Substantia nigra (tissue), 51 donors: ENCODE measurements at places on chromosomes 2 and 18.

DNA sequence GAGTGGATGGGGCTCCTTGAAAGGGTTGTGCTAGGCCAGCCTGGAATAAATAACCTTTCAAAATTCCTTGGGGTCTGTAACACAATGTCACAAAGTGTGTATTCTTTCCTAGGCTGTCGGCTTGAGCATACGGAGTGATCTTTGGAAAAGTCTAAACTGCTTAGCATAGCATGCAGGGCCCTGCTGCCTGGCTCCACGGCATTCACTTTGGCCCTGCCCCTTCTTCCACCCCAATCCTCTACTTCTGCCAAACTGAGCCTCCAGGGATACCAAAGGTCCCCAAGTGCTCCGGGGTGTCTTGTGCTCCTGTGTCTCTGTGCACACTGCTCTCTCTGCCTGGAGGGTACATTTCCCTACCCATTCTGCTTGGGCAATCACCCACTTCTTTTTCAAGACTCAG, 196.1 kb downstream of the LTBP1 start:
- no peak for DNase-seq

- no peak for DNase-seq
These were observed 149.5 kb upstream of the ZFP36L2 start for GRCh38 chr2:43375746-43376522.

- no peak for DNase-seq
These were observed 328.5 kb upstream of the DSEL start for GRCh38 chr18:67845035-67845434.

GRCh38 chr2:174997110-174997509, 8.1 kb downstream of the CHN1 start:
- DNase-seq = no peak

DNA sequence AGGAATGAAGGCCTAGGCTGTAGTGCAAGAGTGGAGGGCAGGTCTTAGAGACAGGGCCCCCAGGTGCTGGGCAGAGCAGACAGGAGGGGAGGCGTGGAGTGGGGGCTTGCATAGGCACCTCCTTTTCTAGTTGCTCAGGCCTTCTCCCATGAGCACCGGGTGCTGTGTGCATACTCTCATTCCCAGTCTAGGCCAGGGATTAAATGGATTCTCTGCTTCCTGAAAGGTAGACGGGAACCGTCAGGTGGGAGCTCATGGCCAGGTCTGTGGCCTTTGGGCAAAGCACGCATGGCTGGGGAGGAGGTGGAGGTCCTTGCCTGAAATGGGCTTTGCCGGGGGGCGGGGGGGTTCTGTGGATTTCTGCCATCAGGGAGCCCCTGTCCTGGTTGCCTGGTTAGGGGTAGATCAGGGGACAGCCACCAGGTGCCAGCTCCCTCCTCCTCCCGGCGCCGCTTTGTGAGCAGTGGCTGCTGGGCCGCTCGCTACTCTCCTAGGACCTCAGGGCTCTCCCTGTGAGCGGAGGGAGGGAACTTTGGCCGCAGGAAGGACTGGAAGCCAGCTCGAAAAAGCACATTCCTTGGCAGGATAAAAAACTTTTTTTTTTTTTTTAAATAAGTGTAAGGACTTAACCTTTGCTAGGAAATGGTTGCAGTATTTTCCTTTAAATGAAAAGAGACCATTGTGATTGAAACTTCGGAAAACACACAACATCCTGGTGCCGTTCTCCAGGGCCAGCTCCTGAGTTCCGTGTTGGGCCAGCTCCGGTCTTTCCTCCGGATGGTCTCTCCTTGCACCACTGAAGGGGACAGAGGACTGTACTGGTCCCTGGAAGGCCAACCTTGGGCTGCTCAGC, 82.8 kb upstream of the HAAO start:
- DNase-seq = peak; percentile 23

DNA sequence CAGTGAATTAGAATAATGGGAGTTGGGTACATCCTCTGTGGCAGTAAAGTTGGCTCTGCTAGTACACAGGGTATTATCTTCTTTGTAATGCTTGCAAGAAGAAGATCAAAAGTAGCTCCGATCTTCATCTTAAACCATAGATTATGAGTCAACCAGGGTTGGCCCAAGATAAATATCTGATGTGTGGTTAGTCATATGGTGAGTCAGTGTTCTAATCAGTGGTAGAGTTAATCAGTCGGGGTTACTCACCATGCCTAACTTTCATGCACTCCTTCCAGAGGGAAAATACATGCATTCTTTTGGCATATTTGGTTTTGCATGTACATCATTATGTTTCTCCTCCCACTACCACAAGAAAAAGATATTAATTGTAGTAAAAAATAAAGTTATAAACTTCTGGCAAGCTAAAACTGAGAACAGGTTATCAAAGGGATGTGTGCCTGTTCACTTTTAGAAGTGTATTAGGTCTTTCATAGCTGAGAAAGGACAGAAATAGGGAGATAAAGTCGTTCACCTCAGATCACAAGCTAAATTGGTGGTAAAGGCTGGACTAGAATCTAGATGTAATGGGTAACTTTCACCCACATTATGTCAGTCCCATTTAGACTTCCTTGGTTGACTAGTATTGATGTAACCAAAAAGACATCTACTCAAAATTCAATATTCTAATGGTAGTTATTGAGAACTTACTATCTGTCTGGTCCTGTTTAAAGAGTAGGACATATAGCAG, 684.4 kb downstream of the IRS1 start:
- no peak for DNase-seq

DNA sequence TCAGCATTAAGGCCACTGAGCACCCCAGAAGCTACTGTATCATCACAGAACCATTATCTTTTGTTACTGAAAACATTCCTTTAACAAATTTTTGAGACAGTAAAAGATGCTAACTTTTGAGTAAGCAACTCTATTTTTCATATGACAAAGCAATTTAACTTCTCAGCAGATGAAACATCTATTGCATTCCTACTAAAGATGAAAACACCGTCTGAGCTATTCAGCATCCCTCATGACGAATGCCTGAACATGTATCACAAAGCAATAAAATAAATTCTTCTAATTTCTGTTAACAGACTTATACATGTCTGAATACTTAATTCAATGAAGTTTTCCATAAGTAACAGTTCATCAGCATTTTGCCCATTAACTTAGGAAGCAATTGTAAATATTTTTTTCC, 23.9 kb downstream of the CHN1 start:
- DNase-seq = no peak

- no peak for DNase-seq
These were observed 80.4 kb downstream of the EPB41L3 start for GRCh38 chr18:5463390-5463789.

DNA sequence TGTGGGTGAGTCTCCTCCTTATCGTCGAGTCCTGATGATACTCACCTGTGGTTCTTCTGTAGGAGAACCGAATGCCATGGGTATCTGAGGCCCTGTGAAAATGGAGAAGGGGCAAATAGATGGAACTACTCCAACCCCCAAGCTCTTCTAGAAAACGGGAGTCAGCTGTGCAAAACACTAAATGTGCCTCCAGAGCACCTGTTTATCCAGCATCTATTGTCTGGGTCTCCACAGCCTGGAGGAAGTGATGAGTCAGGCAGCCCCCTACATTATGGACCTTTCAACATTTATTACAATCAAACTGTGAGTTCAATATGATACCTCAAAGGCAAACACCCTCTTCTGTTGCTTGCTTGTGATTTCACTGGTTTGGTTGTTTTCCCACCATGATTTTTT, 9.8 kb upstream of the LRRFIP1 start:
- no peak for DNase-seq

DNA sequence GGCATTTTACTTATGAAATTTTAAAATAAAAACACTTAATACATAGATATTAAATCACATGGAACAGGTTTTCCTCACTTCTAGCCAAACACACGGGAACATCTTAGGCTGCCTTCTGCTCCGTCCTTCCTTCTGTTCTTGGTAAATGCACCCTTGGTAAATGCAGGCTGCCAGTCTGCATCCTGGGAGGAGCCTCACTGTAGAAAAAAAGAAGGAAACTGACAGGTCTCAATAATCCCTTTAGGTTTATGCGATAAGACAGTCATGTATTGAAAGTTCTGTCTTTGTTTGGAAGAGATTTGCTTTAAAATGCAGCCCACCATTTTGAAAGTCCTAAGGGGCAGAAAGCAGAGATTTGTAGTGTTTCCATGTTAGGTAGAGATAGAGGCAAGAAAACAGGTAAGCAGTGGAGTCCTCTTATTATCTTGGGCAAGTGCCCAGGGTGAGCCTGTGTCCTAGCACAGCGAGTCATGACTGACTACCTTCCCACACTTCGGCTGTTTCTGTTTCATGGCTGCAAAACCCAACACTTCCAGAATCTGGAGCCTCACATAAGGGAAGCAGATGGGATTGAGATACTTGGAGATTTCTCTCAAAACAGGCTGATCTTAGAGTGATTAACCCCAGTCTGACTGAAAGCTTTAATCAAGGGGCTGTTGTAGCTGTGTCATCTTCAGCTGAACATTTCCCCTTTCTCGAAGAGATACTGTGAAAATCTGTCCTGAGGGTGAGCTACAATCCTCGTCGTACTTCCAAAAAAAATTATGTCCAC, 131.4 kb upstream of the MAP3K20 start:
- DNase-seq = no peak

DNA sequence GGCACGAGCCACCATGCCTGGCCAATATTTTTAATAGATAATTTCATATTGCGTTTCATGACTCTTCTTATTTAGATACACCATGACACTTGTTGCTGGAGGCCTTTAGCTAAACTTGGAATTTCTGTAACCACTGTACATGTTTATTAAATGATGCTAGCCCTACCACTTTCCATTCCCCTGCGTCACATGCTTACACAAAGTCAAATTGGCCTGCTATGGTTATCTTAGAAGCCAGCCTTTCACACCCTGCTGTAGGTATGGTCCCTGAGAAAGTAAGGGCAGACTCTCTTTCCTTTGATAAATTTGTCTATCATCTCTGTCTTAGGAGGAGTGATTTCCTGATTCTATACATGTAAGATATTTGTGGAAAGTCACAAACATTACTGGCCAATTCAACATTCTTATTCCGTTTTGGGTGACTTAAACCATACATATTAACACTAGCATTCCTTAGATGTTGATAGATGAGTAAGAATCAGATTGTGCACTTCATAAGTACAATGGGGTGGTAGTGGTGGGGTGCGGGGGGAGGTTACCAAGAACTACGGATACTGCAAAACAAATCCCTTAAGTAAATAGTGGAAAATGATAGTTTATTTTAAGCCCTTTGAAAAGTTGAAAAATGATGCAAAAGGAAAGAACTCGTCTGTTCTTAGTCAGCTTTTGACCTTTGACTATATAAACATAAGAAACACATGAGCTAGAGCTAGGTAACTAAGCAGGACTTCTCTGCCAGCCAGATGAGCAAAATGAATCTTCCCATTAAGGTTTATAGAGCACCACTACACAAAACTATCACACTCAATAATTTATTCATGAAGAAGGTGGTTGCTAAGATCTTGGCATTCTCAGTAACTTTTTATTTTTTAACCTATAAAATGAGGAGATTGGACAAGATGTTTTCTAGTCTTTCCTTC, 7.9 kb upstream of the NDUFV2 start:
- no peak for DNase-seq

DNA sequence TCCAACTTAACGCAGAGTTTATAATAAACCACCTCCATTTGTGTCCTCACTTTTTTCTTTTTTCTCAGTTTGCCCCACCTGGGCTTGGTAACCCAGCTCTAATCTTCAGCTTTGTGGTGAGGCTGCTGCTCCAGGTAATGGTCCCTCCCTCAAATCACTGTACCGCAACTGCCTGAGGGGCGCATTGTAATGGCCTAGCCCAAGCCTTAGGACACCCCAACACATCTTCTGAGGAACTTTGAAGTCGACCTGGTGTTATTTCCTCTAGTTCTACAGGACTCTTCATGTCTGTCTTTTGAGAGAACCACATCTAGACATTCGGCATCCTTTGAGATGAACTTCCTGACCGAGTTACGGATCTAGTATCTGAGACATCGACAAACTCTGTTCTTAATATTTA, 99.7 kb downstream of the PLEKHM3 start:
- DNase-seq = no peak

DNA sequence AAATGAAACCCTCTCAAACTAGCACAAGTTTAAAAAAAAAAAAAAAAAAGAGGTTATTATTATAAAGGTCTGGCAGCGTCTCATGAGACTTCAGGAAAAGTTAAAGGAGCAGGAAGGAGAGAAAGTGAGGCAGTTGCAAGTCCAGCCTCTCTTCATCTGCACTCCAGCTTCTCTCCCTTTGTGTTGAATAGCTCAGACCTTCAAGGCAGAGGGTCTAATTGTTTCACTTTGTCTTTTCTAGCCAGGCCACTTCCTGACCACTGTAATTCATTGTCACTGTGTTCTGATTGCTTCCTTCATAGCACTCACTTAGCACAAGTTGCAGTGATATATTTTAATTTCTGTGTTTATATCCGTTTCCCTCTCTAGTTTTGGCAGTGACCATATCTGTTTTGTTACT, 99.9 kb downstream of the SPATS2L start:
- no peak for DNase-seq

GRCh38 chr2:69023236-69023635, 10.3 kb downstream of the ANTXR1 start:
- no peak for DNase-seq

DNA sequence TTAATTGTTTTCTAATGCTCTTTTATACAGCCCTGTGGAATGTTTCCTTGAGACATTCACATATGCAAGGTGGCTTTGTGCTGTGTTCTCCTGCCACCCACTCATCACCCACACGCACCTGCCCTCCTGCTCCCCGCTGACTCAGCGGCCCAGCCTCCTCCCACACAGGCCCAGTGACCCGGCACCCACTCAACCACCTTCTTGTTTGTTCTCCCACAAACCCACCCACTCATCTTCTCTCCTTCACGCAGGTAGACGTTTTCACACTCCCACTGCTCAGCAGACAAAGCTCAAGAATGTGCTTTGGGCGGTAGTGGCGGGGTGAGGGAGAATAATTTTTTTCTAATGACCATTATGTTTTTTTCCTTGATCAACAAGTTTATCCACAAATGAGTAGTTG, 28.6 kb upstream of the NEMP2 start:
- no peak for DNase-seq

DNA sequence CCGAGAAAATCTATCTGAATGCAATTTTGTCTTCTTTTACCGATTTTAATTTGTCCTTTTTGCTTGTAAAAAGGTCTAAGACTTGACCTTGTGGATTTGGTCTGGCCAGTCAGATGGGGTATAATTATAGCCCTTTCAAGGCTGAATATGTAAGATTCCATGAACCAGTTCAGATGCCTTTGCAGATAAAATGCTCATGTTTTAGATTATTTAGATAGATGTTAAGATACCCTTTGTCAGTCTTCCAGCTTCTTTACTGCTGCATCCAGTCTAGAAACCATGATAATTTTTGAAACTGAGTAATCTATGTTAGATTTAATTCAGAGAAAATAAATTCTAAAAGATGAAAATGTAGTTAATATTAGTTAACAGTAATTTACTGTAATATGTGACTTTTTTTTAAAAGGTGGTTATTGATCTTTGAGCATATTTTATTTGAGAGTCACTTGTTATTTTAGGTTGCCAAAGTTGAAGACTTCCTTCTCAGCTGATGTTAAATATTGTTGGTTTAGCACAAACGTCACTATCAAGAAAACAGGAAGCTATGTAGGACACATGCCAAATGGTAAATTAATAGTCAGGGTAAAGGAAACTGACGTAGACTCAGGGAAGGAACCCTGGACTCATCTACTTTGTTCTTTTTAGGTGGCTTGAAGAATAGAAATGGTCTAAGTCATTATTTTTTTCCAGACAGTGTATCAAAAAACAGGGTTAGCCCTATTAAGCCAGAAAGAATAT, 29.8 kb downstream of the BABAM2 start:
- DNase-seq = no peak

GRCh38 chr18:10101729-10102128, 187.9 kb downstream of the VAPA start:
- DNase-seq = no peak

GRCh38 chr2:71546275-71546638, 92.9 kb downstream of the DYSF start:
- DNase-seq = no peak

GRCh38 chr2:44944952-44945612, 3.6 kb downstream of the SIX3 start:
- no peak for DNase-seq
